ENCODE measurements at places on chromosomes 6 and 20.

DNA sequence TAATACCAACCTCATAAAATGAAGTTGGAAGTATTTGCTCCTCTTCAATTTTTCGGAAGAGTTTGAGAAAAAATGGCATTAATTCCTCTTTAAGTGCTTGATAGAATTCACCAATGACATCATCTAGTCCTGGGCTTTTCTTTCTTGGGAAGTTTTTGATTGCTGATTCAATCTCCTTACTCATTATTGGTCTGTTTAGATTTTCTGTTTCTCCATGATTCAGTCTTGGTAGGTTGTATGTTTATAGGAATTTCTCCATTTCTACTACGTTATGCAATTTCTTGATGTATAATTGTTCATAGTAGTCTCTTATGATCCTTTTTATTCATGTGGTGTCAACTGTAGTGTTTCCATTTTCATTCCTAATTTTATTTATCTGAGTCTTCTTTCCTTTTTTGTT lies 176.9 kb upstream of the PRND start:
- DNase-seq = no peak

GRCh38 chr20:2221921-2222320 lies 73.9 kb upstream of the TGM3 start:
- no peak for DNase-seq

DNA sequence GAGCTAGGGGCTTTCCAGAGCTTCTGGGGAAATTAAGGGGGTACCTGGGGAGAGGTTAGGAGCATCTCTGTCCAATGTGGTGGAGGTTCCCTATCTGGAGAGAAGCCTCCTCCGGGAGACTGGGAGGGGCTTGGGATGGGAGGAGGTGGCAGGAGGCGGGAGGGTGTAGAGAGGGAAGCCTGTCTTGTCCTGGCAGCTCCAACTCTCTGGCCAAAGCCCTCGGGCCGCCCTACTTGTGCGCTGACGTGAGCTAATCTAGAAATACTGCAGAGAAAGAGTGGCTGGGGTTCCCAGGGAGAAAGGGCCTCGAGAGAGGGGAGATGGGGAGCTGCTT lies 1.6 kb upstream of the SLC32A1 start:
- no peak for DNase-seq

DNA sequence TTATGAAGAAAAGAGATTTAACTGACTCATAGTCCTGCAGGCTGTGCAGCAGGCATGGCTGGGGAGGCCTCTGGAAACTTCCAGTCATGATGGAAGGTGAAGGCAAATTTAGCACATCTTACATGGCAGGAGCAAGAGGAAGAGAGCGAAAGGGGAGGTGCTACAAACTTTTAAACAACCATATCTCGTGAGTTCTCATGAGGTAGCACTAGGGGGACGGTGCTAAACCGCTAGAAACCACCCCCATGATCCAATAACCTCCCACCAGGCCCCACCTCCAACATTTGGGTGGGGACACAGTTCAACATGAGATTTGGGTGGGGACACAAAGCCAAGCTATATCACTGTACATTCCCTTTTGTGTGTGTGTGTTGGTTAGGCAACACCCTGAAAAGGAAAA lies 209.9 kb downstream of the TMEM242 start:
- DNase-seq = no peak

GRCh38 chr20:16158090-16158975 lies 414.9 kb downstream of the KIF16B start:
- DNase-seq = no peak

DNA sequence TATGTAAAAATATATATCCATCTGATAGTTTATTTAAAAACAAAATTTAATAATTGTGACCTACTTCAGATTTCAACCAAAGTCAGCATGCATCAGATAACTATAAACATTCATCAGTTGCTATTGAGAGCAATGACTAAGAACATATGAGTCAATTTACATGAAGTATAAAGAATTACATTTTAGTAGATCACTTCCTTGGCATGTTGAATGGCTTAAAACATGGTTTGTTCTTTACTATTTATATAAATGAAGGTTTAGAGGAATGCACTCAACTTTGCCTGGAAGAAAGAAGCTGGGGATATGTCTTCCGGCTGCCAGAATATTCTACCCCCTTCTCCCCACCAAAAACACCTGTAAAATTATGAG lies 6.4 kb upstream of the FAM217A start:
- no peak for DNase-seq

GRCh38 chr6:8420031-8420588 lies 15.2 kb downstream of the SLC35B3 start:
- no peak for DNase-seq

GRCh38 chr20:1164871-1165270 lies 19.9 kb downstream of the TMEM74B start:
- no peak for DNase-seq

- no peak for DNase-seq
Measured at GRCh38 chr20:57479196-57479595, 45.7 kb downstream of the CTCFL start.

DNA sequence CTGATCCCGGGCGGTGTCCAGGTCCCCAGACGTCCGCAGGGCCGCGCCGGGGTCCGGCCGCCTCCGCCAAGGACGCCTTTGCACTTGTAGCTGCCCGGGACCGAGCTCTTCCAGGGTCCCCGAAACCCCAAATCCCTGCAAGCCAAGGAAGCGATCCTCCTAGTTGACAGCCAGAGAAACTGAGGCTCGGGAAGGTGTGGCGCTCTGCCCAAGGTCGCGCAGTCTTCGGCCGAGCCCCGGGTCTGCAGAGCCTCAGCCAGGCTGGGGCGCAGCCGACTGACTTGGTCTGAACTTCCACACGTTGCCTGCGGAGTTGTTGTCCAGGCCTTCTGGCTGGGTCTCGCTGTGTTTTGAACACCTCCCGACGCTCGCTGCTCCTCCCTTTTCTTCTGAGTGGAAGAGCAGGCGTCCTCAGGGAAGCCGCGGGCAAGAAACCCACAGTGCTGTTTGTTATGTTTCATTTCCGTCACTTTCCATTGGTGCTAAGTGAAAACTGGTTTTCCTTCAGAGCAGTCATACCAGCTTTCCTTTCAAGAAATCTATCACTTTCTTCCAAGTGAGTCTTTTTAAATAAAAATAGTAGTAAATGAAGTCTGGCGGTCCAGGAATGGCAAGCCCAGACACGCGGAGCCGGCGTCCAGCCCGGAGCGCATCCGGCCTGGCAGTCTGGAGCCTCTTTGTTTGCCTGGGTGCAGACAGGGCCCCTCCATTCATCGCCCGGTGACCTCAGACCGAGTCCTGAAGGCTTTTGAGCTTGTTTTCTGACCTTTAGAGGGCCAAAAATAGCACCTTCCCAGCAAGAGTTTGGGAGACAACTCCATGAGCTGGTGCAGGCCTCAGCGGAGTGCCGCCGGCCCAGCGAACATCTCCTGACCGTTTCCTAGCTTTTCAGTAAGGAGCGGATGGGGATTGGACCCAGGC lies 698 bp downstream of the FAM210B start:
- DNase-seq = peak; percentile 61

DNA sequence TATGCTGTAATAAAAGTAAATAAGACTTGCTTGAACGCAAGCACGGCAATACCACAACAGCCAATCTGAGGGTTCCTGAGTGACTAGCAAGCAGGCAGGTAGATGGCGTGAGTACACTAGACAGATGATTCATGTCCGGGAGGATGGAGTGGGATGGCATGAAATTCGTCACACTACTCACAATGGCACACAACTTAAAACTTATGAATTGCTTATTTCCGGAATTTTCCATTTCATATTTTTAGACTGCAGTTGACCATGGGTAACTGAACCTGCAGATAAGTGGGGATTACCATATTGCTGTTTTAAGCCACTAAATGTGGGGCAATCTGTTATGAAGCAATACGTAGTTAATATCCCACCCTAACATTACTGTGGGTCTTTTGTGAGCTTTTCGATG lies 93.6 kb upstream of the NFATC2 start:
- DNase-seq = no peak

- no peak for DNase-seq
Measured at GRCh38 chr20:37348792-37349516, 3.0 kb downstream of the SRC start.

- peak; percentile 95 for DNase-seq
Measured at GRCh38 chr20:297098-297924, at the start of gene ZCCHC3. TSS of gene ZCCHC3 (plus strand) at chr20:297570. CDS start at chr20:297587, 17 bp downstream.

- no peak for DNase-seq
Measured at GRCh38 chr20:23237201-23237600, 113.4 kb upstream of the NXT1 start.

- peak; percentile 47 for DNase-seq
Measured at GRCh38 chr6:4848382-4849068, 72.3 kb downstream of the CDYL start.

- DNase-seq = no peak
Measured at GRCh38 chr20:37864298-37864697, 38.6 kb upstream of the VSTM2L start.

DNA sequence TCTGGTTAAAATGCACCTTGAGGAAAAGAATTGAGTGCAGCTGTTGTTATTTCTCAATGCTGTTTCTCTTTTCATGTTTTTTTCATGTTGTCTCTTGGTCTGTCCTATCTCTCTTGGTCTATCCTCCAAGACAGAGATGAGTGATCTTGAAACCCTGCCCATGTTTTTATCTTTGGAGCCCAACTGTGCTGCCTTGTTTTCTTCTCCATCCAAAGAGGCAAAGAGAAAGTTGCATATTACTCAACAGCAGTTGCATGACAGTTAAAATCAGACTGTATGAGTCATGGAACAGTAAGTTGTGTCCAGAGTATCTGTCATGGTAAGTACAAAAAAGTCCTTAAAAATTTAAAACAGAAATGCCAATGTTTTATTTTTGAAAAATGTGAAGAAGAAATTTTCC lies 26.2 kb downstream of the BCAS1 start:
- no peak for DNase-seq

DNA sequence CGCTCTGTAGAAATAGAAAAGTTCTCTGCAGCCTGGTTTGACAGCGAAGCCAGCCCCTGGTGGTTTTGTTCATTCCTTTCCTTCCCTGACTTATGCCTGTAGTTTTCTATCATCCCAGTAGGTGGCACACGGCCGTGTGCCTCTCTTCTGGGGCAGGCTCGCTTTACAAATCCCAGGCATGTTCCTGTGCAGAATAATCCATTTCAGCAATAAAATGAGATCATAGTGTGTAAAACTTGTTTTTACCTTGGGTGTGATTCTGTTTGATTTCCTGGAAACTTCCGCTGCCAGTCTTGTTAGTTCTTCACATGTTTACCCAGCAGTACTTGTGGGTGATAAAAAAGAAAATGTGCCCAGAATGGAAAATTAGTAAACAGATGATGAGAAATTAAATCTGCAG lies 7.4 kb upstream of the INSM1 start:
- DNase-seq = peak; percentile 80

DNA sequence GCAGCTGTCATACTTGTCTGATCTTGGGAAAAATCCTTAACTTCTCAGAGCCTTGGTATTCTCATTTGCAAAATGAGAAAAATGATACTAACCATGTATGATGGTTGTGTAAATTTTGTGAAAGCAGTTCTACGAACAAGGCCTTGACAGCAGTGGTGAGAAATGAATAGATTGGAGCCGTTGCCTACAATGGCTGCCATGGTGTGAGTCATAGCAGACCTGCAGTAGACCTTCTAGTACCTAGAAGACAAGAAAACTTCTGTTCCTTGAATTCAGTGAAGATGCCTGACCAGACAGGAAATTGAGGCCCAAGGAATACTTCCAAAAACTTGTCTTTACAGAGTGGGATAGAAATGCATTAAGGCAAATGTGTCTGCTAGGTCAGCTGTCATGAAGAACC lies 338.9 kb downstream of the QKI start:
- DNase-seq = no peak

GRCh38 chr6:52547647-52548352 lies 29.1 kb downstream of the TRAM2 start:
- DNase-seq = no peak

- no peak for DNase-seq
Measured at GRCh38 chr6:142543606-142544005, 241.8 kb downstream of the ADGRG6 start.

DNA sequence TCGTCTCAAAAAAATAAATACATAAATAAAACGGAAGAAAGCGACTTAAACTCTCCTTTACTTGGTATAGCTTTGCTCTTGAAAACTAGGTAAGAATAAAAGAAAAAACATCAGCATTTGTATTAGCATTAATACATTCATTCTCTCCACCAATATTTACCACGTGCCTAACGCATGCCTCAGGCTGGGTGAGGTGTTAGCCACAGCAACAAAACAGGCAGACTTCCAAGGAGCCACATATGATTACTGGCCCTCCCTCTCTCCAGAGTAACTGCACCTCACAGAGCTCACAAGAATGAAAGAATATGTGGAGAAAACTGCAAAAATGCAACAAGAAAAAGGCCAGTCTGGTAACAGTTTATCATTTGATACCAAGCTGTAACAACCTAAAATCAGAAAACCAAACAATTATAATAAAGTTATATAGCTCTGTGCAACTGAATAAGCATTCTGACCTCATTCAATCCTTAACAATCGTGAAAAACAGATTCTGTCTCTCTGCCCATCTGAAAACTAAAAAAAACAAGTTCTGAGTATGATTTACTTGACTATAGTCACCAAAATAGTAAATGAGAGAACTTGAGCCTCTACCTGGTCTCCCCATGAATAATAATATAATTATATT lies 5.2 kb downstream of the NAPB start:
- DNase-seq = no peak

DNA sequence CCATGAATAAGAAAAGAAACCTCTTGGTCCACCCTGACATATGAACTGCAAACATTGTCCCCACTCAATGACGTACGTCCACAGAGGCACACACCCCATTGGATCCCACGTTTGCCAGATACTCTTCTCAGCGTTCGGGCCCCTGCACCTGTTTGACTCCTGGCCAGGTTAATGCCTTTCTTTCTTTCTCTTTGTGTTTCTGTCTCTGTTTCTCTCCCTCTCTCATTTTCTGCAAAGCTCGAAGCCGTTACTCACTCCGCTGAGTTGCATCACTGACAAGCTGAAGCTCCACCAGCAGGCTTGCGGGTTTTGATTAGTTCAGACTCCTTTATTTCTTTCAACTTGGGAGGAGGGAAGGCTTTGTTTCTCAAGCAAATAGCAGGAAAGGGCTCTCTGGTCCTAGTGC lies 135.5 kb upstream of the SUPT3H start:
- no peak for DNase-seq

DNA sequence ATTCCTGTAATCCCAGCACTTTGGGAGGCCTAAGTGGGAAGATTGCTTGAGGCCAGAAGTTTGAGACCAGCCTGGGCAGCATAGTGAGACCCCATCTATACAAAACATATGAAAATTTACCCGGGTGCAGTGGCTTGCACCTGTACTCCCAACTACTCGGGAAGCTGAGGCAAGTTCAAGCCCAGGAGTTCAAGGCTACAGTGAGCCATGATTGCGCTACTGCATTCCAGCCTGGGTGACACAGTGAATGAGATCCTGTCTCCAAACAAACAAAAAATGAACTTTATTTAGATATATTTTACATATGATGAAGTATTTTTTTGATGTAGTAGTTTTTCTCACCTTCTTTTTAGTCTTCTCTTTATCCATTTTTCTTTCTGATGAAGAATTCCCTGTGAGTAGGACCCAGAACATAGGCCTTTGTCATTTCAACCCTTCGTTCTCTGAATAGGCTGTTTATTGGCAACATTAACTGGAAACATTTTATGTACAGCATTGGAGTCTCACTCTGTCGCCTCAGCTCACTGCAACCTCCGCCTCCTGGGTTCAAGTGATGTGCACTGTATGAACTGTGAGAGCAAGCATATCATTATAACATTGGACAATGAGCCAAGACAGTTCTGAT lies 10.9 kb downstream of the KIF3B start:
- no peak for DNase-seq
